ENCODE measurements at places on chromosomes 13 and 19.
A peak's percentile ranks its signal among the peaks of the same experiment; 100 is the strongest.

GRCh38 chr13:102394158-102395053 is 7.4 kb downstream of the FGF14 start:
- peak; percentile 96 for DNase-seq

DNA sequence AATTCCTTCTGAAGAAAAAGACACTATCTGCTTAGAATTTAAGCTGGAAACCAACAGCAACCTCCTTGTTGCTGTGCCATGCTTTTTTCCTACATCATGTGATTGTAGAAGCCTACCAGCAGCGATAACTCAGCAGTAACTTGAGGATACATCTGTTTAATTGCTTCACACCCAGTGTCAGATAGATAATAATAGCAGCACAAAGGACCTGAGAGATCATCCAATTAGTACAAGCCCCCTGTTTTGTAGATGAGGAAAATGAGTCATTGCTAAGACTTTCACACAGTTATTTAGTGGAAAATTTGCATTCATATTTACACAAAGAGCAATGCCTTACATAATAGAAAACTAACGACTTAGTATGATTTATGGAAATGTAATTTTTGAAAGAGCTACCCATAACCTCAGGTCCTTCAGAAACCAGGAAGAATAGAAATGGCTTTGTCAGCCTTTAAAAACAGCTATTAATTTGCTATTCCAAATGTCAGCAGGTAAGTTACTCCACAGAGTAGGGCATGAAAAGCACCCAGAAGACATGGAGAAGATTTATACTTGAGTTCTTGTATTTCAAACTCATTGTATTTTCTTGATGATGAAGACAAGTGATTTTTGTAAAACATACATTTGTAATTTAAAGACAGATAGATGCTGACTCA is 93.7 kb upstream of the SGCG start:
- DNase-seq = no peak

- DNase-seq = peak; percentile 90
Measured at GRCh38 chr19:29560313-29561075, 34.7 kb downstream of the VSTM2B start.

GRCh38 chr19:38095411-38096308 is 128.4 kb downstream of the DPF1 start:
- peak; percentile 89 for DNase-seq

GRCh38 chr19:56699552-56699951 is 28.0 kb upstream of the ZNF835 start:
- no peak for DNase-seq

DNA sequence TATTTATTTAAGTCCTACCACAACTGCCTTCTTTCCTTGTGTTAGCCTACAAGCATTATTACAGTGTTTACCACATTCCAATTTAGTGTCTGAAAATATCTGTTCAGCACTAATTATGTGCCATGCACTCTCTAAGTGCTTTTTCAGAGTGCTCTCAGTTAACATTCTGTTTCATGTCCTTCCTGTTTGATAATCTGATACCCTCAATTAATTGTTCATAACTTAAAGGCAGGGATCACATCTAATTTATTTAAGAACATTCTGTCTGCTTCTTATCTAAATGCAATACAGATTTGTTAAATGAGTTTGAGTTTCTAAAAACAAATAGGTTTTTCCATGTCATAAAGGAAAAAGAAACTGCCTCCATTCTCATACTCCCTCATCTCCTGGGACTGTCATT is 649.6 kb upstream of the ATXN8OS start:
- no peak for DNase-seq

DNA sequence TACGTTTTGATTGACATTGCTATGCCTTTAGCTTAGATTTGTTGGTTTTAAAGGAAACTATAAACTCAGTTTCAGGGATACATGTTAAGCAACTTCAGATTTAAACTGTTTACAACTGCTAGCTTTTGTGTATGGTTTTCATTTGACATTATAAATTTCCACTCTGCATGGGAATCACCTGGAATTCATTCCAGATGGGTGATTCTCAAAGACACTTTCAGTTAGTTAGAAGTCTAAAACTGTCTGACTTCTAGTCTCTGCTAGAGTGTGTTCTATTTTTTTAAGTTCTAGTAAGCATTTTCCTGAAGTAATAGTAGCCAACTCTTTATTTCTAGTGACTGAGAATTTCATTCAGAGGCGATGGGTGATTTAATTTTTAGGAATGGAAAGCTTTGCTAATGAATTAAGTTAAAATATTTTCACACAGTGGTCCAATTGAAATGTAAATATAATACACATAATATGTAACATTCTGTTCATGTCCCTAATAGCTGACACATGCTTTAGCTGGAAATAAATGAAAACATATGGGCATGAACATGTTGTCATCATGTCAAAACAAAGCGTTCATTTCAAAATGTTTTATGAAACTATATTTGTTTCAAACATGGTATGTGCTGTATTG is 58.3 kb upstream of the CSNK1A1L start:
- no peak for DNase-seq

DNA sequence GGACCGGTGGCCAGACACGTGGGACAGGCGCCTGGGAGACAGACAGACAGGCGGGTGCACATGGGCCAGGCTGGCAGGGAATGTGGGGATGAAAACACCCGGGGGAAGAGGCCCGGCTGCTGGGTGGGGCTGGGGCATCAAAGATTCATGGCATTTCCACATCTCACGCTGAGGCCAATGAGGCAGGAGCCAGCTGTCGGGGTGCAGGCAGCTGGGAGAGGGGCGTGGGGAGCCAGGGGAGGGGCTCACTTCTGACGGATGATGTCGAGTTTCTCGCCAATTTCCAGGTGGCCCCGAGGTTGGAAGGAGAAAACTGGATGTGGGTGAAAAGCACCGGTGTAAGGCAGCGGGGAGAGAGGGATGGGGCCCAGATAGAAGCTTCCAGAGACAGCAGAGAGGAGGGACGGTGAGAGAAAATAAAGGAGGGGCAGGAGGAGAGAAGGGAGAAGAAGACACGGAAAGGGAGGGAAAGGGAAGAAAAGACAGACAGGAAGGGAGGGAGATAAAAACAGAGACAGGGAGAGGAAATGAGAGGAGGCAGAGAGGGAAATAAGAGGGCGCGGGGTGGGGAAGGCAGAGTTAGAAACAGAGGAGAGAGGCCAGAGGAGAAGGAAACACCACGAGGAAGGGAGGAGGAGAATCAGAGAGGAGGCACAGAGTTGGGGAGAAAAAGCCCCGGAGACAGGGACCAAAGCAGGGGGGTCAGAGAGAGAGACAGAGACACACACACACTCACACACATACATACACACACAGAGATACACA is 8.0 kb upstream of the CCER2 start:
- DNase-seq = no peak

DNA sequence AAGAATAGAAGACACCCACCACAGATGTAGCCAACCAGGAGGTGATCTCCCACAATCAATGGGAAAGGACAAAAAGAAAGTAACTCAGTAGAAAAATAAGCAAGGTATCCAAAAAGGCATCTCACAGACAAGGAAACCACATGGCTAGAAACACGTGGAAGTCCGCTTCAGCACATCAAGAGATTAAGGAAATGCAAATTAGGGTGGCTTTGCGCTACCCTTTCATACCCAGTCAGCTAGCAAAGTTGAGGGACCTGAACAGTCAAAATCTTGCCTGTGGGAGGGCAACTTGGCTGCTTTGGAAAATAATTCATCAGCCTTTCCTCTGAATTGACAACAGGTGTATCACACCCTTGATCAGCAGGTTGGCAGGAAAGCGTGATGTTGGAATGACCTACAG is 11.6 kb upstream of the UQCR11 start:
- DNase-seq = no peak

- DNase-seq = no peak
Measured at GRCh38 chr19:49872245-49873128, 4.7 kb downstream of the AKT1S1 start.

DNA sequence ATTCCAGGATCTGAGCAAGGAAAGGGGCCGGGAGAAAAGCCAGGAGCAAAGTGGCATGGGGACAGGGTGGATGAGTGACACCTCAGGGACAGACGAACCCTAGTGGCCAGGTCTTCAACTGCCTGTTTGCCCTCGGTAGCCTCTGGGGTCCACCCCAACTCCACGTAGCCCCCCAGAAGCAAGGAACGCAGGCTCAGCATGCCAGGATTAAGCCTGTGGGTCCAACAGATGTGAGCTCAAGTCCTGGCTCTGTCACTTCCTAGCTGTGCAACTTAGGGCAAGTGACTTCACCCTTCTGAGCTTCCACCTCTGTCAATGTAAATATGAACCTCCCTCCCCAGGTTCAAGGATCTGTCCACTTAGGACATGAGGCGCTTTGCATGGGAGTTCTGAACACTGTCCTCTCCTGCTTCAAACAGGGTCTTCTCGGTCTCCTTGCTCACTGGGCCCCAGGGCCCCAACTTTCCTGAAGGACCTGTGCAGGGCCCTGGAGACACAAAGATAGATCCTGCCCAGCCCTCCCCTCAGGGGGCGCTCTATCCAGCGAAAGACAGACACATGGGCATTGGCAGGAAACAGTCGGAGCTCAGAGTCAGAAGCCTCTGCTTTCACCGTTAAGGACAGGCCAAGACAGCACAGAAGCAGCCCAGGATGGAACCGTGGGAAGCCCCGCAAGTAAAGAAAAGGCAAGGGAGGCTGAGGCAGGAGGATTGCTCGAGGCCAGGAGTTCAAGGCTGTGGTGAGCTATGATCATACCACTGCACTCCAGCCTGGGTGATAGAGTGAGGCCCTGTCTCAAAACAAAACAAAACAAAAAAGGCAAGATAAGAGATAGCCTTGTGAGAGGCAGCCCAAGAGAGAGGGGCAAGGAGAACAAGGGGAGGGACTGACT is 13.2 kb downstream of the SYDE1 start:
- DNase-seq = no peak

DNA sequence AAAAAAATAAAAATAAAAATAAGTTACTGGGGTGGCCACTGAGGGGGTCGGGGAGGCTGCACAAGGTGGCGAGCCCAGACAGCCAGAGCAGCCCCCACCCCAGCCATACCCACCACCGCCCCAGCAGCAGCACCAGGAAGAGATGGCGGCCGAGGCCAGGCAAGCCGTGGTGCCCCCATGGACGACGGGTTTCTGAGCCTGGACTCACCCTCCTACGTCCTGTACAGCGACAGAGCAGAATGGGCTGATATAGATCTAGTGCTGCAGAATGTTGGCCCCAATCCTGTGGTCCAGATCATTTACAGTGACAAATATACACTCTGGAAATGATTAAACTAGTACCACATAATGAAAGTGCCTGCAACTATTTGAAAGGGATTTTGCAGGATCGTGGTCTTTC is 71.6 kb upstream of the ZDHHC20 start:
- no peak for DNase-seq

DNA sequence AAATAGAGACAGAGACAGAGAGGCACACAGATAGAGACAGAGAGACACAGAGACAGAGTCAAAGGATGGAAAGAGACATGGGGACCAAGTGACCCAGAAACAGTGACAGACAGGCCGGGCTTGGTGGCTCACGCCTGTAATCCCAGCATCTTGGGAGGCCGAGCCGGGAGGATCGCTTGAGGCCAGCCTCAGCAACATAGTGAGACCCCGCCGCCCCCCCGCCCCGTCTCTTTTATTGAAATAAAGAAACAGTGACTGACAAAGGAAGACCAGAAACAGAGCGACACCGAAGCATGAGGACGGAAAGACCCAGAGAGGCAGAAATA is 848 bp upstream of the NECTIN2 start:
- DNase-seq = no peak

GRCh38 chr19:30065680-30066606 is 123.9 kb downstream of the URI1 start:
- DNase-seq = no peak

DNA sequence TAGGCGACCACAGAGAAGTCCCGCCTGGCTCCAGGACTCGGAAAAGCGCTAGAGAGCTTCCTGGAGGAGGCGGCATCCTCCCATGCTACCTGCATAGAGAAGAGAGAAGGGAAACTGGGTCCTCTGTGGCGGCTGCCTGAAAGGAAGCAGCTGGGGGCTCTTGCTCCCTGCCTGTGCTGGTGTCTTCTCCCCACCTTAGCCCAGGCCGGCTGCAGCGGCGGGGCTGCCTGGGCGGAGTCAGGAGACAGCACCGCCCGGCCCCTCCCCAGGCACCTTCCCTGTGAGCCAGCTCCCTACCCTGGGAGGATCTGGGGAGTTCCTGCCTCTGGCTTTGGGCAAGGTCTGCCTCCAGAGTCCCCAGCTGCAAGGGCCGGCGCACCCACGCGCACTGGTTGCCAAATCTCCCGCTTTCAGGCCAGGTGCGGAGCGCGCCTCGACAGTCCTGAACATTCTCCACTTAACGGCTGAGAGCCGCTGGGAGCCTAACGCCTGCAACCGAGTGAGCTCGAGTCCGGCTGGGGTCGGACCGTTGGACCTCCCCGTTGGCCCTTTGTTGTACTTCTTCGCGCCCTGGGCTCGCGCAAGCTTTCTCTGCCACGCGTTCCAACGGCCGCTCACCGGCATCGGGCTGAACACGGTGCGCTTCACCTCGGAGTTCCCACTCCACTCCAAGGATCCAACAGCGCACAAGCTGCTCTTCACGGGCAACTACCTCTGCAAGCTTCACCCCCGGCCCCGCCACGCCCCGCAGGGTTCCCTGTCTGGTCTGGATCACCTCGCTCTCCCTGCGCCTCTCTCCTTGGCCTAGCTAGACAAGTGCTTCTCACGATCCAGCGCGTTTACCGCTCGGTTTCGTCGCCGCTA is 21.8 kb upstream of the ZNF30 start:
- no peak for DNase-seq

- peak; percentile 58 for DNase-seq
Measured at GRCh38 chr19:4624733-4625362, 14.5 kb upstream of the TNFAIP8L1 start.

DNA sequence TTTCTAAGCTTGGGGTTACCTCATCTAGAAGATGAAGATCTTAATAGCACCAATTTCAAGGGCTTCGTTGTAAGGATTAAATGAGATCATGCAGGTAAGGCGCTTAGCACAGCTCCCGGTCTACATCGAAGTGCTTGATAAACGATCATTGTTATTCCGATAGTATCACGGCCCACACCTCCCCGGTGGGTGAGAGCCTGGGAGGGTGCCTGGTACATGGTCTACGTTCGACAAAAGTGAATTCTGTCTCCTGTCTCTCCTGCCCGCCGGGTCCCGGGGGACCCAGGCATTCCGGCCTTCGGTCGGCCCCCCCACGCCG is 501 bp upstream of the MYH14 start:
- DNase-seq = no peak

- DNase-seq = no peak
Measured at GRCh38 chr19:54154603-54155345, 4.7 kb downstream of the LENG1 start.

DNA sequence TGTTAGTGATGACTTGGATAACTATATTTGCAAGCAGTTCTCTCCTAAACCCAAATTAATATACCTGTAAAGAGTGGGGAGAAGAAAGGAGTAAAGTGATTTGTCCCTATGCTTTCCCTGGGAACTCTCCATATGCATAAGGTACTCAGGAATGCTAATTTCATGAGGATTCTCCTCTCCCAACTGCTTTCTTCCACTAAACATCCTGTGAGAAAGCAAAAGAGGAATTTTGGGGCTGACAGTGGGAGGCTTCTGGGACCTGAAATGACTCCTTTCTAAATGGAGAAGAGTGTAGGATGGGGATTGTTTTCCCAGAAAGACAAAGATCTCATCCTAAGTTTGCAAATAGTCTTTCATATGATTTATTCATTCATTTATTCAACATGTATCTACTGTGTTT is 250.5 kb downstream of the TDRD3 start:
- DNase-seq = no peak
